ENCODE measurements at places on chromosomes 5 and 9.

DNA sequence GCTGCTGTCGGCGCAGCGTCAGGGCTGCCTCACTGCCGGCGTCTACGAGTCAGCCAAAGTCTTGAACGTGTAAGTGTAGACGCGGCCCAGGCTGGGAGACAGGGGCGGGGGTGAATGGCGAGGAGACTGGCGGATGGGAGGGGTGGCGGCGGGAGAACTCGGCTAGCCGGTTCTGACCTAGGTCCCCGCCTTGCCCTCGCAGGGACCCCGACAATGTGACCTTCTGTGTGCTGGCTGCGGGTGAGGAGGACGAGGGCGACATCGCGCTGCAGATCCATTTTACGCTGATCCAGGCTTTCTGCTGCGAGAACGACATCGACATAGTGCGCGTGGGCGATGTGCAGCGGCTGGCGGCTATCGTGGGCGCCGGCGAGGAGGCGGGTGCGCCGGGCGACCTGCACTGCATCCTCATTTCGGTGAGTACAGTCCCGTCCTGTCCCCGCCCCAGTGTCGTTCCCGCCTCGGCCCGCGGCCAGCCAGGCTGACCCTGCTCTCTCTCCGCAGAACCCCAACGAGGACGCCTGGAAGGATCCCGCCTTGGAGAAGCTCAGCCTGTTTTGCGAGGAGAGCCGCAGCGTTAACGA is 745 bp downstream of the GADD45G start:
- DNase-seq, result peak; percentile 42

DNA sequence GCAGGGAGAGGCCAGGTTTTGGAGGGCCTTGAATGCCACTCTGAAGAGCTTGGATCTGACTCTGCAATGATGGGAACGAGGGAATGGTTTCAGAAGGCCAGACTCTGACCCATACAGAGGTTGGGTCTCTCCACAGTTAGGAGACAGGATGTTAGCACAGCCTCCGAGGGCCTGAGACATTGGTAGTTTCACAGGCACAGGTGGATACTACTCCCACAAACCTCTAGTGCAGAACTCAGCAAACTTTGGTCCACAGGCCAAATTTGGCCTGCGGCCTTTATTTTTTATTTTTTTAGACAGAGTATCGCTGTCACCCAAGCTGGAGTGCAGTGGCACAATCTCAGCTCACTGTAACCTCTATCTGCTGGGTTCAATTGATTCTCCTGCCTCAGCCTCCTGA is 2.9 kb downstream of the GNPDA1 start:
- DNase-seq, result no peak

DNA sequence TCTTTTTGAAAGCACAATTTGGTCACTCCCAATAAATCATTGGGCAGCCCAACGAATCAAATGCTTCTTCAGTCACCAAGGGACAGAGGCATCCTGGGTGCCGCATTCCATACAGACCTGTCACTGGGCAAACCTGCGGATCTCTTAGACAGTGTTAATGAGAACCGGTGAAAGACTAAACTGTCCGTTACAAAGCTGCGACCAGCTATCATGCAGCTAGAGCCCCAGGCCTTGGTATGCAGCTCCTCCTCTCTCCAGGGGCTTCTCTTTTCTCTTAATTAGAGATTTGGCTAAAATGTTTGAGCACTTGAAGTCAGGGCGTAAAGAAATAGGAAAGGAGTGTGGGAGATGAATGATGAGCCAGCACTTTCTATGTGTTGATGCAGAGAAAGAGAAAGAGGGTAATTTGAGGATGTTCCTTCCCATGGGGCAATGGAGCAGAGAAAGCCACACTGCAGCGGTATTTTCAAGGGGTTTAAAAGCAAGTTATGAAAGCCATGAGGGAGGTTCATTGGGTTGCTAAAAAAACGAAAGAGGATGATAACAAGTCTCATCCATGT is 175.3 kb downstream of the RFK start:
- DNase-seq, result no peak

DNA sequence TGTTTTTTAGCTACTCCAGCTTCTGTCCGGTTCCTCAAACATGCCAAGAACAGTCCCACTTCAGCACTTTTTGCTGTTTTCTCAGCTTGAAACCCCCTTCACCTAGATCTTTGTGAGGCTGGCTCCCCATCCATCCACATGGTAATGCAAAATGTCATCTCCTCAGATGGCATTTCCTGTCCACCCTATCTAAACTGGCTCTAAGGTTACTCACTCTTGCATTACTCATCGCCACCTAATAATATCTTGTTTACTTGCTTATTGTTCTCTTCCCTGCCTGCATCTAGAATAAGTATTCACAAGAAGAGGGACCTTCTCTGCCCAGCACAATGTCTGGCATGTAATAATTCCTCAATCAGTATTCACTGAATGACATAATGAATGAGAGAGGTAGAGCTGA is 220.1 kb downstream of the FAM114A2 start:
- DNase-seq, result no peak

DNA sequence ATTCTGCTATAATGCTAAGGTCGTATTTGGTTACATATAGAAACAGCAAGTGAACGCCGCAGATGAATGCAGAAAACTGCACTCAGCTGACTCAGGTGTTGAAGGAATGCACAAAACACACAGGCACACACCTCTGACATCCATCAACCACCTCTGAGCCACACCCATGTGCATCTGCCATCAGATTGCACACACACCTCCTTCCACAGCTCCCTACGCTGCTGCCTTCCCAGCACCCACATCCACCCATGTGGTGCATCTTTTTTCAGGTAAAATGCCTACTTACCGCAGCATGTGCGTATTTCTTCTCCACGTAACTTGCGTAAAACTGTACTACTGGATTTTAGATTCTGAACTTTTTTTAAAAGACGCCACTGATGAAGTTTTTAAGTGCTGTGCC is 7.1 kb downstream of the STK10 start:
- DNase-seq, result no peak

DNA sequence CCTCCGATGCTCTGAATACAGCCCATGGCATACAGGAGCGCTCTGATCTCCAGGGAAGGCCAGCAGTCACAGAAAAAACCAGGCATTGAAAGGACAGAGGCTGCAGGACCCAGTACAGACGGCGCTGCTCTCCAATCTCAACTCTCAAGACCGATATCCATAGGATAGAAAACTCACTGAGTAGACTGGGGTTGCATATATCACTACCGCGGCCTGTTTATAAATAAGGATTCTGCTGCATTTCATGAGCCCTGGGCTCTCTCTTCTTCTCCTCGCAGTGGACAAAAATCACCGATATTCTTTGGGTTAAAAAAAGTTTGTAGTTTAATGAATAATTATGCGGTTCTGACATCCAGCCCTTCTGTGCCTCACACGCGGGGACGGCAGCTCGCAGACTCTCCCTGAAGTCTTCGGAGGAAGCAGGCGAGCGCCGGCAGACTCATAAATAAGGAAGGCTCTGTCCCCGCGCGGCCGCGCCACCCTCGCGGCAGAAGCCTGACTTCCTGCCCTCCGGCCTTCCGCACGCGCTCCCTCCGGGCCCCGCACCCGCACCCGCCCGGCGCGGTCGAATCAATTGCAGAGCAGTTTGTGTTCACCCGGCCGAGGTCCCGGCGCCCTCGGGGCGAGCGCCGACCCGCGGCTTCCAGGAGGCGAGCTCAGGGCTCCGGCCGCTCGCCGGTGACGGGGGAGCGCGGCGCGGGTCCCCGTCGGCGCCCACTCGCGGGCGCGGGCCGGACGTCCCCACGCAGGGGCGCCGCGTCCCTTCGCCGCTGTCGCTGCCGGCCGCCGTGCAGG is at the start of gene FAM78A:
Gene FAM78A, minus strand, starts transcription at position 417 of the 795 bp plus-strand sequence. Its CDS starts 331 bp downstream, at position 86.
- no peak for DNase-seq

- peak; percentile 67 for DNase-seq
These were observed 1.2 kb upstream of the SQSTM1 start for GRCh38 chr5:179819296-179820126.

DNA sequence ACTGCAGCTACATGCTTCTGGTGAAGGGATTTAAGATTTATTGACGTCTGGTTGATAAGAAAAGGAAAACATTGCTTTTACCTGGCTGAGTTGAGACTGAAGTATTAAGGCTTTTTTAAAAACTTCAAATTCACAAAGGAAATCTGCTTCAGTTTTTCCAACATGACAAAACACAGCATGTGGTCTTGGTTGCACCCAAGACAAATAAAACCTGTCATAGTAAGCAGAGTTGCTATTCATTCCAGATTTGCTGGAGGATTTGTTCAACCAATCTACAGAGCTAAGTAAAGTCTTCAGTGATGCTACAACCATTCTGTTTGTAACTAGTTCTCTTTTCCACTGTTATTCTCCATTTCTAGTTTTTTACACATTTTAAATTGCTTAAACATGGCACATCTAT is 11.3 kb downstream of the C5orf63 start:
- DNase-seq, result no peak

All from ACHN (cell line).